Adrenal gland (tissue), 19 donors: ENCODE measurements at places on chromosomes 7 and 10. TPM values are rescaled to one million over a fixed set of nuclear protein-coding genes. Genes with fewer than 3 reads are reported as not detected.

GRCh38 chr7:132576721-132577085, 433 bp upstream of the PLXNA4 start:
- H3K27me3 ChIP-seq: peaks cover 43% of the 10 kb centered on the region
- no peak overlapping the region for H3K27ac ChIP-seq
- H3K36me3 ChIP-seq: no peaks in the 10 kb centered on the region

- H3K4me3 ChIP-seq: no peak overlapping the region
- no peaks in the 10 kb centered on the region for H3K4me1 ChIP-seq
- no peaks in the 10 kb centered on the region for H3K36me3 ChIP-seq
- no peak overlapping the region for H3K27ac ChIP-seq
Measured at GRCh38 chr10:84632866-84633265, 304.5 kb downstream of the CCSER2 start.

- no peaks in the 10 kb centered on the region for H3K4me1 ChIP-seq
- DNase-seq: no peak
Measured at GRCh38 chr10:128967980-128968756, 498.9 kb upstream of the MGMT start.

- no peaks in the 10 kb centered on the region for H3K4me1 ChIP-seq
- no peak overlapping the region for H3K27ac ChIP-seq
- no peak overlapping the region for H3K4me3 ChIP-seq
- no peak for DNase-seq
Measured at GRCh38 chr10:93777092-93777491, 19.4 kb downstream of the LGI1 start.

GRCh38 chr10:47009215-47009838, 98.1 kb downstream of the PTPN20 start:
- H3K27ac ChIP-seq: no peak overlapping the region
- no peaks in the 10 kb centered on the region for H3K4me1 ChIP-seq
- H3K27me3 ChIP-seq: no peaks in the 10 kb centered on the region
- no peak overlapping the region for H3K4me3 ChIP-seq
- no peak for DNase-seq

The DNAJB6 gene
- total RNA-seq: 85.0 TPM

The GARIN1A gene
- 0.95 TPM for total RNA-seq

- H3K4me3 ChIP-seq: no peak overlapping the region
- H3K36me3 ChIP-seq: no peaks in the 10 kb centered on the region
- DNase-seq: no peak
- H3K27me3 ChIP-seq: no peaks in the 10 kb centered on the region
- no peak overlapping the region for H3K27ac ChIP-seq
Measured at GRCh38 chr10:71776481-71776925, 3.2 kb upstream of the VSIR start.

GRCh38 chr7:156196649-156197048, 384.4 kb upstream of the SHH start:
- no peaks in the 10 kb centered on the region for H3K36me3 ChIP-seq
- no peak overlapping the region for H3K27ac ChIP-seq
- no peaks in the 10 kb centered on the region for H3K27me3 ChIP-seq

DNA sequence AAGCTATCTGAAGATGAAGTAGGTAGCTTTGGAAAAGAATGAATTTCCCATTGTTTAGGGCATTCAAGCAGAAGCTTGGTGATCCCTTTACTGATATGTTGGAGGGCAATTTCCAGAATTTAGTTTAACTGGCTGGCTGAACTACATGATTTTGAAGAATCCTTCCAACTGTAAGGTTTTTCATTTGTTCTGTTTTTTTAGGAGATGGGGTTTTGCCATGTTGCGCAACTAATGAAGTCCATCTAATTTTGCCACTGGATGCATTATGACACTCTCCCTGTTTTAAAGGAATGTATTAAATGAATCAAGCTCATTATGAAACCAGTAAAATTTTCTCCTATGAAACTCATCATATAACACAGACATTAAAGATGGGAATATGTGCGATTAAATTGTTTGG, 6.1 kb upstream of the DDX50 start:
- no peaks in the 10 kb centered on the region for H3K27me3 ChIP-seq
- H3K27ac ChIP-seq: no peak overlapping the region

GRCh38 chr10:16314259-16314658, 122.6 kb upstream of the PTER start:
- no peak overlapping the region for H3K27ac ChIP-seq
- no peaks in the 10 kb centered on the region for H3K27me3 ChIP-seq
- no peak for DNase-seq
- no peaks in the 10 kb centered on the region for H3K36me3 ChIP-seq
- H3K4me3 ChIP-seq: no peak overlapping the region

DNA sequence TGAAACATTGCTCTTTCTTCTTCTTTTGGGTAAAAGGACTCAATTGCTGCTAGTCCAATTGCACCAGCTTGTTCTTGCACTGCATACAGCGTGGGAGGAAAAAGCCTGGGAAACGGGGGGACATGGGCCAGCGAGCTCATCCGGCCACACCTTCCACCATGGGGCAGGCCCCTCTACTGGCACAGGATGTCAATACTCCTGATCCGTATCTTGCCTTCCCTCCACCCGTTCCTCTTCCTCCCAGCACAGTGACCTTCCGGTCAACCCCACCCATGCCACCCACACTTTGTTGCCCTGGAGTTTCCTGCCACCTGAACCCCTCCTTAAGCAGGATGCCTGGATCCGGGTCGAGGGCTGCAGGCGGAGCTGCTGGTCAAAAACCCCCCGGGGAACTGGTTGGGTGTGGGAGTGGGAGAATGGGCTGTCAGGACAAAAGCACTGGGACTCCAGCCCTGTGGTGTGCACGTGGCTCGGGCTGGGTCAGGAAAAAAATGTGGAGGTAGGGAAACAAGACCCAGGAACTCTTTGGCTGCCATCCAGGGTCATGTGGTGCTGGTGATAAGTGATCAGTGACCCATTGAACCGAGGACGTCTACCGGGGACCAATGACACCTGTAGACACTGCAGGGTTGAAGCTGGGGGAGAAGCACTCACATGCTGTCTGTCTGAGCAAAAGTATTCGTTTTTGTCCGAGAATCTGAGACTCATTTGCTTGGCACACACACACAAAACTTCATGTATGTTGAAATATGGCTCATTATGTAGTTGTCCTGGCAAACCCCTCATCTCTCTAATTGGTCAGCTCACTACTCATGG, 8.1 kb downstream of the IL2RA start:
- no peaks in the 10 kb centered on the region for H3K36me3 ChIP-seq
- no peaks in the 10 kb centered on the region for H3K27me3 ChIP-seq
- H3K27ac ChIP-seq: peak overlapping the region; percentile 20
- H3K4me1 ChIP-seq: peaks cover 18% of the 10 kb centered on the region
- H3K4me3 ChIP-seq: no peak overlapping the region

DNA sequence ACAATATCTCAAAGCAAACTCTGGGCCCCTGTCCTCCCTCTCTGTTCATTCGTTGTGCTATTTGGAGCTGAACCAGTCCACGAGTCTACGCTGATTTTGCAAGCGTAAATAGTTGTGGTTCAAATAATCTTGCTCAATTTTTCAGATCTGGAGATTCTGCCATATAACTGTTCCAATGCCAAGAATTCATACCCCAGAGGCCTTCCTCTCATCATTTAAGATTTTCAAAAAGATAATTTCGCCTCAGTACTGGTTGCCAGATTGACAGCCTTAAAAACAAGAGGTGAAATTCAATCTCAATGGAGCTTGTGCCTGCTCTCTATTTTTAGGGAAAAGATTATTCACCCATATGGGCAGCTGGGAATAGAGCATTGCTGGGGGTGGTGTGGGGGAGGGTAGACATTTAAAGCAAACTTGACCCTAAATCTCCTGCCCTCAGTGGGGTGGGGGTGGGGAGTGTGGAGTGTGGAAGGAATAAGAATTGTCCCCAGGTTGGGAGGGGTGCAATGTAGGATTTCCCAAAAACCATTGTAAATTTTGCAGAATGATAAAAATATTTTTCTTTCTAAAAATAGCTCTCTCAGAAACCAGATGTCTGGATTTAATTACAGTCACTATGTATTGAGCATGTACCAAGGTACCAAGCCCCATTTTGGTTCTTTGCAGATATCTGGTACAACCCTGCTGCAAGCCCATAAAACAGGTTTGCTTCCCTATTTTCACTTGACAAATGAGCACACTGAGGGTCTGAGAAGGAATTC, 104.7 kb upstream of the EEPD1 start:
- no peak for DNase-seq
- no peaks in the 10 kb centered on the region for H3K27me3 ChIP-seq
- H3K4me3 ChIP-seq: no peak overlapping the region
- H3K4me1 ChIP-seq: peaks cover 34% of the 10 kb centered on the region
- H3K27ac ChIP-seq: no peak overlapping the region
- no peaks in the 10 kb centered on the region for H3K36me3 ChIP-seq

DNA sequence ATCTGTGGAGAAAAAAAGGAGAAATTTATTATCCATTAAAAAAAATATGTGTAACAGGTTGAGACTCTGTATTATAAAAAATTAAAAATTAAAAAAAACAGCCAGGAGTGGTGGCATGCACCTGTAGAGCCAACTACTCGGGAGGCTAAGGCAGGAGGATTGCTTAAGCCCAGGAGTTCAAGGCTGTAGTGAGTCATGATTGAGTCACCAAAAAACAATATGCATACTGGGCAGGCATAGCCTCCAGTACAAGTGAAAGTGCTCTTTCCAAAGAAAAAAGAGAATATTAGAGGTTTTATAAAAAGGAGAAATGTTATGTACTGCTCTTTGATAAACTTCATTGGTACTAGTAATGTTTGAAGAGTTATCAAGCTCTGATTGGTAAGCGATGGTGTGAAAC, 647.1 kb upstream of the ZWINT start:
- no peak overlapping the region for H3K27ac ChIP-seq
- H3K36me3 ChIP-seq: no peaks in the 10 kb centered on the region
- H3K27me3 ChIP-seq: no peaks in the 10 kb centered on the region
- DNase-seq: no peak
- H3K4me1 ChIP-seq: no peaks in the 10 kb centered on the region

DNA sequence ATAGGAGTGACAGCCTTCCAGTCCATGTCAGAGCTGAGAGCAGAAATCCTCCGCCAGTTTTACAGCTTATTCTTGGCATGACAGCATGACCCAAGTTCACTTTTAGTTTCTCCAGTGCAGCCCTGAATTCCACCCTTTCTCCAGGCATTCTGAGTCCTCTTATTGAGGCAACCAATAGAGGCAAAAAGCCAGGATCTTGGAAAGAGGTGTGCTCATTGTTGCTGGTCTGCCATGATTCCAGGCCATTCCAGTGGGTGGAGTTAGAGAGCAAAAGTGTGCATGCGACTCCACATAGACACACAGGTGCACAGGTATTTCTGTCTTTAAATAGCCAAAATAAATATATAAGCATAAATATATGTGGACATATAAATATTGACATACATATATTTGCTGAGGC, 224.7 kb upstream of the ADARB2 start:
- DNase-seq: no peak
- no peaks in the 10 kb centered on the region for H3K36me3 ChIP-seq
- no peaks in the 10 kb centered on the region for H3K27me3 ChIP-seq
- H3K4me3 ChIP-seq: no peak overlapping the region

GRCh38 chr7:39429421-39429820, 136.8 kb upstream of the YAE1 start:
- H3K27me3 ChIP-seq: no peaks in the 10 kb centered on the region
- no peak overlapping the region for H3K4me3 ChIP-seq
- DNase-seq: no peak
- no peak overlapping the region for H3K27ac ChIP-seq
- no peaks in the 10 kb centered on the region for H3K36me3 ChIP-seq

GRCh38 chr7:158973941-158974785, 117.8 kb downstream of the DYNC2I1 start:
- H3K4me3 ChIP-seq: no peak overlapping the region
- no peak for DNase-seq
- no peaks in the 10 kb centered on the region for H3K27me3 ChIP-seq

GRCh38 chr7:132778761-132779160, 202.5 kb upstream of the PLXNA4 start:
- no peaks in the 10 kb centered on the region for H3K36me3 ChIP-seq
- no peaks in the 10 kb centered on the region for H3K4me1 ChIP-seq
- DNase-seq: no peak
